ENCODE measurements at places on chromosomes 12 and 14. TPM values are rescaled to one million over a fixed set of nuclear protein-coding genes. Genes with fewer than 3 reads are reported as not detected.

- DNase-seq = no peak
Measured at GRCh38 chr14:100740929-100741328, 14.2 kb downstream of the DLK1 start.

- peak; percentile 49 for DNase-seq
Measured at GRCh38 chr12:110796952-110797351, 49.8 kb upstream of the CCDC63 start.

VSX2 gene
- polyA plus RNA-seq = not detected

KLHL33 gene
- polyA plus RNA-seq = not detected

- DNase-seq = peak; percentile 97
Measured at GRCh38 chr12:6215932-6216494, 15.8 kb downstream of the CD9 start.

GRCh38 chr12:128543460-128543859 lies 276.5 kb downstream of the TMEM132C start:
- DNase-seq = no peak

PRH2 gene
- not detected for polyA plus RNA-seq

P2RX2 gene
- polyA plus RNA-seq = not detected

- no peak for DNase-seq
Measured at GRCh38 chr12:22856178-22856577, 231.2 kb downstream of the ETNK1 start.

DNA sequence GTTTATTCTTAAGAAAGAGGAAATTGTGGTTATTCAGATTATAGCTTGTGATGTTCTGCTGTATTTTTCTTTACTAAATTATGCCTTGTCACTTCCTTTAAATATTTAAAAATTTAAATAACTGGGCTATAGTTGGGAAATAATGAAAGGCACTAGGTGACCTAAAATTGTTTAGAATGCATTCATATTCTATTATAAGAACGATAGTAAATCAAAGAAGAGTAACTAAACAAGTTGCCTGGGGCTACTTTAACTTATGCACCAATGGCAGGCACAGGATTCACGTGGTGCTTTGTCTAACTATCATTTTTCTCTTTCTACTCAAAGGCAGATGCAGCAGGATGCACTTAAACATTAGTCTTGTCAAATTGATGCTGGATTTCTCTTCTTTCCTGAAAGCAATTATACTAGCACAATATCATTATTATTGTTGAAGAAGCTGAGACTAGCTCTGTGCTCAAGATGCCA lies 190.7 kb upstream of the PPFIA2 start:
- no peak for DNase-seq

DNA sequence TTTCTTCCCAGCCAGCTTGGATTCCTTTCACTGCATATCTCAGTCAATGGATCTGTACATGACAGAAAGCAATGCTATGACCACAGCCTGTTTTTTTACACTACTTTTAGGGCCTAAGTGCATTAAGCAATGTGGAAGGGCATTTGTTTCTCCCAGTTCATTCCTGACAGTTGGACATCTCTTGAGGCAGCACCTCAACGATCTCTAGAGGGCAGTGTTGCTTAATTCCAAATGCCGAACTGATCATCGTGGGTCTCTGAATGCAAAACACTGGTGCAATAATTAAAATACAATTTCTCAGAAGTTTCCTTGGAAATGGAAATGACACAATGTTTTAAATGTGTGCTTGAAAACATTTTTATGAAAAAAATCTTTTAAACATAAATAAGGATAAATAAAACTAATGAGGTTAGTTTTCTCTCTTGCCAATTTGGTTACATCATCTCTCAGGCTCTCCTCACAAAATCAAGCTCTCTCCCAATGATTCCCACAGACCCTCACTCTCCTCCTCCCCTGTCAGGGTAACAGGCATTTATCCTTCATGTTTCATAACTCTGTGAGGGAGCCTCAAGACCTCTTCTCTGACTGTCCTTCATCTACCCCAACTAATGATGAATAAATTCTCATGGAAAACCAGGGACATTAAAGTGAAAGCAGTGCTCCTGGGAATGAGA lies 192.4 kb upstream of the SLC16A7 start:
- DNase-seq = no peak

GRCh38 chr12:54459355-54459754 lies 14.0 kb downstream of the GTSF1 start:
- no peak for DNase-seq

DNA sequence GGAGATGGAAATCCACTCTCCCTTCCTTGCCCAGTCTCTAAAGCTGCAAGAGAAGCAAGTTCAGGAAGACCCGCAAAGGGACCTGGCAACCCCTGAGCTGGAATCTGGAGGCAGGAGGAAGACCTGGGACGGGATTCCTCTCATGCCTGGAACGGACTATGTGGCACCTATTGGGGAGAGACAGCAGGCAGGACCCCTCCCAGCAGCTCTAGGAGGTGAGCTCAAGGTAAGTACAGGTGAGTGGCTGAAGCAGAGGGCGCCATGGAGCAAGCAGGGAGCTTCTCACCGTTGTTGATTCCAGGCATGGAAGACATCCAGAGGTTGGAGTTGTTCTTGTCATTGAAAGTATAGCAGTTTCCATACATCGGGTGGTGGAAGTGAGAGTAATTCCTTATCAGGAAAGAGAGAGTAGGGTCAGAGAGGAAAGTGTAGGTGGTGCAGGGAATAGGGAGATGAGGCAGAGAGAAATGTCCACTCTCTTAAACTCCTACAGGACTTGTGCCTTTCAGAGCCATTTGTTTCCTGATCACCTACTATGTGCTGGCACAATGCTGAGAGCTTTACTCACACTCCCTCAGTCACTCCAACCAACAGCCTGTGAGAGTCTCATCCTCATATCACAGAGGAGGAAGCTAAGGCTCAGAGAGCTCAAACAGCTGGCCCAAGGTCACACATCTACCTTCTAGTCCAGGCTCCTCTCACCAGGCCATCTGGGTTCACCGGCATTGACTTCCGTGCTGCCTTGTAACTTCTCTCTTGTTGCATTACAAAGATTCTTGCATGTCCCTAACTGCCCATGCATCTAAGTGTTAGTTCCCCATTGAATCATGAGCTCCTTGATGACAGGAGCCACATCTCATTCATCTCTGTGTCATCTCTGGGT lies 13.9 kb upstream of the TNFRSF1A start:
- no peak for DNase-seq

GPD1 gene
- 0.22 TPM for polyA plus RNA-seq

ARMH4 gene
- polyA plus RNA-seq = 0.56 TPM

DNA sequence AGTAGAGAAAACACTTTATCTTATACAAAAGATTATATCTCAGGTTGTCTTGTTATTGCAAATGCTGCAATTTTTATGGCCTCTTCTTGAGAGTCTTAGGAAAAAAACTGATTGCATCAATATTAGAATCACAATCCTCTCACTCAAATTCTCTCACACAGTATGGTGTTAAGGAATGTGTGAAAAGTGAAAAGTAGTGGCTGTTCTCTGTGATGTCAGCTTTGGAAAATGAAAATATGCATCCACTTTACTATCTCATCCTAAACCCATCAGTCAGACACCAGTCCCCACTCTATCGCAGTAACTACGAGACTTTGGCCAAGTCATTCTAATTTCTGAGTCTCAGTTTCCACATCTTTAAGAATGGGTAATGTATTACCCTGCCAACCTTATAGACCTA lies 32.6 kb upstream of the NTF3 start:
- no peak for DNase-seq

DNA sequence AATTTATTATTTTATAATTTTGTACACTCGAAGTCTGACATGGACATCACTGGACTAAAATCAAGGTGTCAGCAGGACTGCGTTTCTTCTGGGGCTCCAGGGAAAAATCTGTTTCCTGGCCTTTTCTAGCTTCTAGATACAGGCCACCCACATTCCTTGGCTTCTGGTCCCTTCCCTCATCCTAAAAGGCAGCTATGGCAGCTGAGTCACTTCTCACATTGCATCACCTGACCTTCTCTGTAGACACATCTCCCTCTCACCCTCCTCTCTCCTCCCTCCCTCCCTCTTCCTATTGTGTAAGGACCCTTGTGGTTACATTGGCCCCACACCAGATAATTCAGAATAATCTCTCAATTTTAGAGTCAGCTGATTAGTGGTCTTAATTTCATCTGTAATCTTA lies 92.4 kb downstream of the RPS6KA5 start:
- no peak for DNase-seq

GRCh38 chr14:50823051-50823761 lies 7.8 kb downstream of the NIN start:
- DNase-seq = no peak

- no peak for DNase-seq
Measured at GRCh38 chr14:95496111-95496681, 20.3 kb downstream of the SYNE3 start.

DNA sequence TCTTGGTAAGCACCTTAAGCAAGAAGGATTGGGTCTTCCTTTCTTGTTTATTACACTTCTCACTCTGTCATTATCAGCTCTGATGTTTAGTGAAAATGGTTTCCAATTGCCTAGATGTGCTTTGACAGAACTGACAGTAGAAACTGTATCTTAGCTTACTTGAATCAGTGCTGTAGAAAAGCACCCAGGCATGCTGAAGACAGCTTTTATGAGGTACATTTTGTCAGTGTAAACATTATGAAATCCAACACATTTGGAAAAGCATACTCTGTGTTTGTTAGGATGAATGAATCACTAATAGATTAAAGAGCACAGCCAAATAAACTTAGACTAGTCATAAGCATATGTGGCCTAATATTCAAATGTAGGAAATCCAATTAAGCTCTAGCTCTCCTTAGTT lies 290.2 kb upstream of the NPAS3 start:
- DNase-seq = no peak

INHBC gene
- not detected for polyA plus RNA-seq

DNA sequence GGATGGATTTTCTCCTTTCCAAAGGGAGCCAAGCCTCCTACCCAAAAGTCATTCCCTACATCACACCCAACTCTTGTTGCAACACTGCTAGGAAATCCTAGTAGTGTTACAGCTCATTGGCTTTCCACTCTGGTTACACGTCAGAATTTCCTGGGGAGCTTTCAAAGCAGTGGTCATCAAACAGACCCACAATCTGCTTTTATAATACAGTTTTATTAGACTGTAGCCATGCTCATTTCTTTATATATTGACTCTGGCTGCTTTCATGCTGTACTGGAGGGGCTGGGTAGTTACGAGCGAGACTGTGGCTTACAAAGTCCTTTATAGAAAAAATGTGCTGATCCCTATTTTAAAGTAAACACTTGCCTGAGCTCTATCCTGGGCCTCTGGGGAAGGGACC lies 34.3 kb downstream of the ZFYVE26 start:
- DNase-seq = no peak

- no peak for DNase-seq
Measured at GRCh38 chr12:64568298-64568697, 42.0 kb upstream of the RASSF3 start.

TRPV4 gene
- 0.46 TPM for polyA plus RNA-seq

DNA sequence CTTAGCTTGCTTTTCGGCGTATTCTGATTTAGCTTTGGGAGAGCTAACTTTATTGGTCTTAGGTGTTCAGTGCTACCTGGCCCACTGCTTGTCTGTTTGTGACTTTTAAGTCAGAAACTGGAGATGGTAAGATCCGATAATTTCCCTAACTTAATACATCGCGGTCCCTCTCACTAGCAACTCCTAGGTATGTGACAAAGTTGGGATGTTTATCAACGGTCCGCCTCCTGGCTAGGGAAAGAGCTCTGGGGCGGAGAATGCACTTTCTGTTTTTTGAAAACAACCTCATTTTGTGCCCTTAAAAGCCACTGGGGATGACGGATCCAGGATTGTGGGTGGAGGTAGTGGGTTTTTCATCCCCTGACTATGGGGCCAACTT lies 1.2 kb downstream of the CDKN1B start:
- no peak for DNase-seq

DNA sequence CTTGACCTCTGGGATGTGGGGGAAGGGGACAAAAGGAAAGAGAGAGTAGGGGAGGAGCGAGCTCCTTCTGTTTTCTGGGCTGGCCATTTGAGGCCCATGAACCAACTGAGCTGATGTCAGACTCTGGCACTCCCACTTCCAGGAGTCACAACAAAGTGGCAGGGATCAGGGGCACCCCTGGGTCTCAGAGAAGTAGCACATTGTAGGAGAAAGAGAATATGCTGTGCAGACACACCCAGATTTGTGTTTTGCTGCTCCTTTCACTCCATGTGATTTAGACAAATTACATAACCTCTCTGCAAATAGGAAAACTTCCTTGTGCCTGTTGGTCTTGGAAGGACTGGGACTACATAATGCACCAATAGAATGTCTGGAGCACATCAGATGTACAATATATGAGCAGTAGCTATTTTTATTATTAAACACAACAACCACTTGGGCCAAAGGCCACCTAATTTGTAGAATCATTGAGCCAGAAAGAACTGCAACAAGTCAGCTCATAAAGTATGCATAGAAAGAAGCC lies 265.5 kb downstream of the ZFP36L1 start:
- no peak for DNase-seq

CHMP4A gene
- polyA plus RNA-seq = 86.6 TPM

SLC39A9 gene
- 70.3 TPM for polyA plus RNA-seq

DNA sequence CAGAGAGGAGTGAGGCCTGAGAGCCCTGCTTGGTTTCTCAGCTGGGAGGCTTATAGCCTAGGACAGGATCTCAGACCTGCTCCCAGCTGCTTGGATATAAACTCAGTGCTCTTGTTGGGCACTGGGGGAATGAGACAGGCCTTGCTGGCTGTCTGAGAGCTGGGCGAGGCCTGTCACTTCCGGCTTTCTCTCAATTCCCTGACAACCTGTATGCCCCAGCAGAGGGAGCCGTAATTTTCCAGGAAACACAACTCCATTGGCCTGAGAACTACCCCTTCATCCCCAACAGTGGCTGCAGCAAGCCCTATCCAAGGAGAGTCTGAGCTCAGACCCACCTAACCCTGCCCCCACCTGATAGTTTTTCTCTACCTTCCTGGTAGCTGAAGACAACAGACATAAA lies 258.3 kb upstream of the STXBP6 start:
- no peak for DNase-seq

- DNase-seq = no peak
Measured at GRCh38 chr12:26749781-26750180, 83.2 kb downstream of the ITPR2 start.

- DNase-seq = no peak
Measured at GRCh38 chr12:76998908-76999556, 66.3 kb downstream of the E2F7 start.

GRCh38 chr12:49893753-49894750 lies 9.6 kb downstream of the FAIM2 start:
- no peak for DNase-seq

NGB gene
- not detected for polyA plus RNA-seq

DNA sequence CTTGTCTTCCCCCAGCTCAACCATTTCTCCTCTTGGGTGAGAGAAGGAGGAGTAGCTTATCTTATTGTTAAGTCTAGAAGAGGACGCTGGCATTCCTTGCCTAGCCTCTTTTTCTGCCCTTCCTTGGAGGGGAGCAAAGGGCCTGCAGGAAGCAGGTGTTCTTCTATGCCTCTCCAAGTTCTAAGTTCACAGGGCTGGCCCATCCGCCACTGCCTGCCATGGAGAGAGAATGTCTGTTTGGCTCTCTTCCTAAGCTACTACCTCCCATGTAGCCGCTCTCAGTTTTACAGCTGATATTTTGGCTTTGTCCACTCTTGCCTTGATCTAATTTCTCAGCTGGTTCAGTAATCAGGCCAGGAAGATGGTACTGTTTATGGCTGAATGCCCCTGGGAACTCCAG lies 201.2 kb downstream of the NTF3 start:
- no peak for DNase-seq

DDX23 gene
- 36.9 TPM for polyA plus RNA-seq

GRCh38 chr12:47990351-47991105 lies 13.7 kb downstream of the COL2A1 start:
- DNase-seq = no peak

GRCh38 chr12:2152134-2152533 lies 99.3 kb downstream of the CACNA1C start:
- no peak for DNase-seq
